ENCODE measurements at places on chromosomes 7 and 10.

DNA sequence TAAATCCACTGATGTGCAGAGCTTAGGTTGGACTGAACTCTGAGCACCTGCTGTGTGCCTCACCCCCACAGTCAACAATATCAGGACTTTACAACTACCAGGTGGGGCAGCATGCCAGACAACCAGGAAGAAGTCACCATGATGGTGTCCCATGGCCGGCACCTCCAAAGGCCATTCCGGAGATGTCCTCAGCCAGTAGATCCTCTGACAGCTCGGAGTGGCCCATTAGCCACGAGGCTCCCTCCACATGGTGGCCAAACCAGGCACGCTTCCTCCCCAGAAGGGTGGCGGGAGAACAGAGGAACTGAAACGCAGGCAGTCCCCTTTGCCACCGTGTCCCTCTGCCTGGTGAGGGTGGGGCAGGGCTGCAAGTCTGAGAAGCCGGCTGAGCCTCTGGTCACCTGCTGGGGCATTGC is 390.0 kb downstream of the TNS3 start:
- no peak for DNase-seq
- no peaks in the 10 kb centered on the region for H3K36me3 ChIP-seq
- no peaks in the 10 kb centered on the region for H3K27me3 ChIP-seq
- H3K4me1 ChIP-seq = no peaks in the 10 kb centered on the region

DNA sequence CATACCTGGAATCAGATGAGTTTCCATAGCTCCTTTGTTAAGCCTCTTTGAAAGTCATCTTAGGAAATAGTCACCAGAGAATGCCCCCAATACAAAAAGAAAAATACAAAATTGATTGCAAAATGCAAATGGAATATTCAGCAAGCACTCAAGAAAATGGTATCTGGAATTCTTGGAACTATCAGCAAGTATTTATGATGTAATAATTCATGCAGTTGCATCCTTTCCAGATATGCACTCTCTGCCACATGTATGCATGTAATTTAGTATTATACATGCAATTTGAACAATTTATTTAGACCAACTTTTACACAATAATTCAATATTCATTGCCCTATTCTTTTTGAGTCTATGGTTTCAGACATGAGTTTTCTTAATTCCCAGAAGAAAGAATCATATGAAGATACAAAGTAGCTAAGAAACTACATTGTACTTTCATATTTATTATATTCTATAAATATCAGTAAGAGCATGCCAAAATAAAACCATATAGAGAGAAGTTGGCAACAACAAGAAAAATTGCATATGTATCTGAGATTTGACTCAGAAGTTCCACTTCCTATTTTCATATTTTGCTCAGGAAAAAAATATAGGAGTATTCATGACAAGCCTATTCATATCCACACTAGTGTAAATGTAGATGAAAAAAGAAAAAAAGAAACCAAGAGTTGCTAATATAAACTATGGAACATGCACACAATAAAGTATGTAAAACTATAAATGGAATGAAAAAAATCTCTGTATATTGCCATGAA is 338.5 kb downstream of the SEMA3D start:
- no peak overlapping the region for H3K27ac ChIP-seq
- H3K4me1 ChIP-seq = no peaks in the 10 kb centered on the region
- no peak overlapping the region for H3K4me3 ChIP-seq
- DNase-seq = peak; percentile 4
- no peaks in the 10 kb centered on the region for H3K36me3 ChIP-seq

DNA sequence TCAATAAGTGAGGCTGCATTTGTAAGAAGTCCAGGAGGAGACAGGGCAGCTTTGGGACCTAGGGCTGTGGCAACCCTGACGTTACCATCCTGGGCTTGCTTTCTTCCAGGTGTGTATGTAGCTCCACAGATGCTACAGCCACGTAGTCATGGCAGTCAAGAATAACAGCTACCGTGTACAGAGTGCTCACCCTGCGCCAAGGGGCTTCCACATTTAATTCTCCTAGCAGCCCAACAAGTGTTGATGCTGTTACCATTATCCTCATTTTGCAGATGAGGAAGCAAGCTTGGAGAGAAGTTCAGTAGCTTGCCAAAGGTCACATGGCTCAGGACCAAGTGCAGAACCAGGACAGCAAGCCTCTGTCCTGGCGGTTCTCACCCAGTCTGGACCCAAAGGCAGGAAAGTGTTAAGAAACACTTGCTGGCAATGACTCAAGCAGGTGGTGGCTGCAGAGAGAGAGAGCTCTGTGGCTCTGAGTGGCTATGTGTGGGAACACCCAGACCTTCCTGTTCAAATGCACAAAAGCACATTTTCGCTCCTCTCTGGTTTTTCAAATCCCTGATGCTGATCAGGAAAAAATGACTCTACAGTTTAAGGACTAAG is 89.8 kb downstream of the CREM start:
- no peaks in the 10 kb centered on the region for H3K36me3 ChIP-seq
- peaks cover 3% of the 10 kb centered on the region for H3K4me1 ChIP-seq
- H3K27me3 ChIP-seq = no peaks in the 10 kb centered on the region

DNA sequence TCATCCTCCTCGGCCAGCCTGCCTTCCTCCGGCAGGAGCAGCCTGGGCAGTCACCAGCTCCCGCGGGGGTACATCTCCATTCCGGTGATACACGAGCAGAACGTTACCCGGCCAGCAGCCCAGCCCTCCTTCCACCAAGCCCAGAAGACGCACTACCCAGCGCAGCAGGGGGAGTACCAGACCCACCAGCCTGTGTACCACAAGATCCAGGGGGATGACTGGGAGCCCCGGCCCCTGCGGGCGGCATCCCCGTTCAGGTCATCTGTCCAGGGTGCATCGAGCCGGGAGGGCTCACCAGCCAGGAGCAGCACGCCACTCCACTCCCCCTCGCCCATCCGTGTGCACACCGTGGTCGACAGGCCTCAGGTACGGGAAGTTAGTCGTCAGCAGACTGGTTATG is 21.1 kb downstream of the BAG3 start:
- H3K27ac ChIP-seq = no peak overlapping the region
- H3K27me3 ChIP-seq = no peaks in the 10 kb centered on the region

GRCh38 chr7:31893365-31893764 is 176.8 kb downstream of the PDE1C start:
- no peaks in the 10 kb centered on the region for H3K36me3 ChIP-seq
- H3K4me1 ChIP-seq = peaks cover 11% of the 10 kb centered on the region
- no peak overlapping the region for H3K27ac ChIP-seq
- DNase-seq = no peak
- no peaks in the 10 kb centered on the region for H3K27me3 ChIP-seq

Measured in endothelial cell of umbilical vein (primary cell).